Stimulated activated CD4-positive, alpha-beta T cell treated with anti-CD3 and anti-CD28 coated beads, TNF-alpha, amount 100 ng/mL, for 1 hour (primary cell): ENCODE measurements at places on chromosomes 6 and 20.

- DNase-seq = no peak
Measured at GRCh38 chr6:12258191-12258590, 32.0 kb upstream of the EDN1 start.

GRCh38 chr6:108762394-108762793, 85.8 kb upstream of the ARMC2 start:
- no peak for DNase-seq

DNA sequence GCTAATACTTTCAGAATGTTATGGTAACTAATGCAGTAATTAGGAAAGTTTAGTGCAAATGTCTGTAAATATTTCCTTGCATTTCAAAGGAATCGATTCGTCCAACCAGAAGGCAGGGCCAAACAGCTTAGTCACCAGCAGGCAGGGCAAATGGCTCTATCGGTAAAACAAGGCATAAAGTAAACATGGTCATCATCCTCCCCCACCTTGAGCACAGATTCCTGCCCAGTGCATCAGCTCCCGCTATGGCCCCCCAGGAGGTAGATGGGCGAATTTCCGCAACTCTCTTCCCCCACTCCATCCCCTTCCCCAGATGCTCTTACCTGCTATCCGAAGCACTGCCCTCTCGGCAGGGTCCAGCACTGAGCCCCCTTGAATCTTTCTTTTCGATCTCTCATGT, 103.8 kb upstream of the BEND6 start:
- no peak for DNase-seq

GRCh38 chr6:126040826-126041225, 54.5 kb downstream of the TRMT11 start:
- no peak for DNase-seq

- DNase-seq = no peak
Measured at GRCh38 chr6:116016846-116017545, 43.7 kb downstream of the FRK start.

GRCh38 chr6:29589423-29590048, 4.6 kb downstream of the OR2H2 start:
- no peak for DNase-seq

- DNase-seq = no peak
Measured at GRCh38 chr6:147126618-147127022, 77.6 kb upstream of the STXBP5 start.

- no peak for DNase-seq
Measured at GRCh38 chr20:24465730-24466129, 3.7 kb upstream of the SYNDIG1 start.

DNA sequence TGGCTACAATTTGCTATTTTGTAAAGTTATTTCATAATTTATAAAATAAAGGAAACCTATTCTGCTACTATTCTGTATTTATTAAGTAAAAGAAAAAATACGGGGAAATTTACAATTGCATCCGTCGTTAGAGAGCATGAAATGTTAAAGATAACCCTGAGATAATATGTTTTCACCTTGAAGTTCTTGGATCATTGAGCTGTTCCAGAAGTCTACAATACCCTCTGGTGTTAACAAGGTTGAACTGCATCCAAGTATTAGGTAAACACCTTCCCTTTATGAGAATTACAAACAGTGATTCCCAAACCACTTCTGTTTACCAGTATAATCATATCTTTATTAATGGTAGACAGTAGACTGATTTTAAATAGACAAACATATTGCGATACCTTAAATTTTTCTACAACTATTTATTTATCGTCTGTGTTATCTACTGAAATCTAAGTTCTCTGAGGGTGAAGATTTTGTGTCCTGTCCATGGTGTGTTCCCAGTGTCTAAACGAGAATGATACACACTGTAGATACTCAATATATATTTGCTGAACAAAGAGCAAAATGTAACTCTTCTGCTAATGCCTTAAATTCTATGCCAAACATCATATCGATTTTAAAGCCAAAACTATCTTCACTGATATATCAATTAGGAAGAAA, 28.2 kb downstream of the TBC1D32 start:
- no peak for DNase-seq

GRCh38 chr6:135505648-135506047, 8.1 kb upstream of the AHI1 start:
- no peak for DNase-seq

DNA sequence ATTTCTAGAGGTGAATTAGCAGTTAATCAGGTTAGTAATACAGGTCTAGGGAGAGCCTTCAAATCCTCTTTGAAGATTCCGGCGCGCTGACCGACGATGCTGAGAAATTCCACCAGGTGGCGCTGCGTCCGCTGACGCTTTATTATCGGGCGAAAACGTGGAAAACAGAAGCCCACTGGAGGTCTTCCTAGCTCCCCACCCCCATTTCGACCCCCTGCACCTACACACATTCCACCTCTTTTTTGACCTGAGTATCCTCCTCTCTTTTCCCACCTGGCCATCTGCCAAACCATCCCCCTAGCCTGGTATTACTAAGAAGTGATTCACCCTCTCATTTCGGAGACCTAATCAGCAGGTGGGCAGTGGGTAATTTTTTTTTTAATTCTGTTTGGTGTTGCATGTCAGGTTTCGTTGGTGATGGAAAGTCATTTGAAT, 65.4 kb upstream of the RIN2 start:
- DNase-seq = peak; percentile 35

GRCh38 chr6:46655803-46656202, 3.0 kb downstream of the SLC25A27 start:
- no peak for DNase-seq

DNA sequence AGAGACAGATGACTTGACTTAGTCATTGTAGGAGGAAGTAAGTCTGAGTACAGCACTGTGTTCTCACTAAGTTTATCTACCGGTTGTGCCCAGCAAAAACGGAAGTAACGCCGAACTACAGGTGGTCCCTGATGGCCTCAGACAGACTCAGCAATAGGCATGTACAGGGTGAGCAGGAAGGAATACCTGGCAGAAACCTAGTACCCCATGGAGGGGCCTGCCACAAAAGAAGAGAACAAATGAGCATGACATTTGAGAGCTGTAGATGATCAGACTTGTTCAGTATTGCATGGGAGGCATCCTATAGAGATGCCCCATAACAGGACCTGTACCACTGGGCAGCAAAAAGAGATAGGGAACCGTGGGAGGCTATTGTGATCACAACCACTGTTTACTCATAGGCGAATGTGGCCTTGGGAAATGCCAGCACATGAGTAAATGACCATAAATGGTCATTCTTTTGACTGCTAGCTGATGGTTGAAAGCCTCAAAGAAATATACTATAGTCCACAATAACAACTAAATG, 106.4 kb upstream of the TAB2 start:
- DNase-seq = no peak

- no peak for DNase-seq
Measured at GRCh38 chr6:14031516-14031915, 86.1 kb upstream of the CD83 start.

DNA sequence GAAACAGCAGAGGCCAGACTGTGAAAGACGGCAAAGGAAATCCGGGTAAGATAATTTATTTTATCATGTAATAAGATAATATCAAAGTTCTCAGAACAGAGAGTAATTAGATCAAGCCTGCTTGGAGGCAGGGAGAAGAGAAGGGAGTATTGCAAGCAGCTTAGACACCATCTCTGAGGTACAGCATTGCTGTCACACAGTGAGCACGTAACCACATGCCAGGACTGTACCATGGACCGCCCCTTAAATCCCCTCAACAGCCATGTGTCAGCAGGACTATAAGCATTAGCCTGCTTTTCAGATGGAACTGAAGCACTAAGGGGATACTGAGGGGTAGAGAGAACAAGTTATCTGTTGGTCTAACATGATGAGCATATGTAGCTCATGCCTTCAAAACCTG, 141.5 kb downstream of the C6orf118 start:
- no peak for DNase-seq

- no peak for DNase-seq
Measured at GRCh38 chr6:47485083-47485482, 7.5 kb downstream of the CD2AP start.

DNA sequence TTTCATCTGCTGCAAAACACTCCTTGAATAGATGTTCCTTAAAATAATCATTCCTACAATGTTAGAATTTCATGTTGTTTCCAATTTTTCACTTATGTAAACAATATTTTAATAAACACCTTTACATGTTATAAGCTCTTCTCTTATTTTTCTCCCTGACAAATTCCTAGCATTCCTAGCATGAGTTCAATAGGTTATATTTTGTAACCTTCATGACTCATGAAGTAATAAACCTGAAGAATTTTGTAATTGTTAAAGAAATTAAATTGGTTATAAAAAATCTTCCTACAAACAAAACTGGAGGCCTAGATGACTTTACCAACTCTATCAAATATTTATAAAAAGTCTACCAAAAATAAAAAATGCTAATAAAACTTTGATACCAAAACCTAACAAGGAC, 66.3 kb downstream of the NT5E start:
- DNase-seq = no peak

- no peak for DNase-seq
Measured at GRCh38 chr20:1121429-1121828, 3.0 kb downstream of the PSMF1 start.

DNA sequence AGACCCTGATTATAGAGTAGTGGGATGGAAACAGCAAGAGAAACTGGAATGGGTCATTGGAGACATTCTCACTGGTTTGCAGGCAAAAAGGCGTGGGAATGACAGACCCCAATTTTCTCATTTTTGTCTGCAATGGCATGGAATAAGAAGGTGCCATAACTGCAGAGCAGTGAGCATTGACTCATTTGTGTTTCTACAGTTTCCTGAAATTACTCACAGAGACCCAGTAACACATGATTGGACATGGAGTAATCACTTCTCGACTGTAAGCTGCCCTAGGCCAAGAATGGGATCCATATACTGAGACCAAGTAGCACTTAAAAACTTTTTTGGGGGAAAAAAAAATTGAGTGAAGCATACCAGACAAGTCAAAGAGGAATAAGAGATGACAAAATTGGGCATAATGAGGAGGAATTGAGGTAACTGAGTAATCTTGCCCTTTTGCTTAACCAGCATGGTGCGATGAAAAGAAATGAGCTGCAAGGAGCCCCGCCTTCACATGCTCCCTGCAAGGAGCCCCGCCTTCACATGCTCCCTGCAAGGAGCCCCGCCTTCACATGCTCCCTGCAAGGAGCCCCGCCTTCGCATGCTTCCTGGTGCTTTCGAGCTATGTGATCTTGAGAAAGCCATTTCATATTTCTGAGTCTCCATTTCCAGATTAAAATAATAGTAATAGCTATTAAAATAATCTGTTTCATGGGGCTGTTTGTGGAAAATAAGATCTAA, 44.1 kb downstream of the NHSL1 start:
- no peak for DNase-seq

DNA sequence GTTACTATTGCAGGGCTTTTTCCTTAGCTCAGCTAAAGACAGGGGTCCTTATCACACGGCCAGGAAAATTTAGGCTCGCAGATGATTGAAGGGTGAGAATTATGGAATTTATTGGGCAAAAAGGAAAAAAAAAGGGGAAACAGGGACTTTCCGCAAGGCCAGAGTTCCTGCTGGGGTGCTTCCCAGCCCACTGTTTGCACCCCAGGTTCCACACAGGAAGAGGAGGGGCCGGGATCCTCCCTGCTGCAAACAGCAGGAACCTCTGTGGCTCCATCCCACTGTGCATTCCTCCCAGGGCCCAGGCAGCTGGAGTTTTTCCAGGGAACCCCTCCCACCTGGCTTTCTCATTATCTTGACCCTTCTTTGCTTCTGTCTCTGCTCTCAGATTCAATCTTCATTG, 35.9 kb upstream of the IL20RA start:
- no peak for DNase-seq

DNA sequence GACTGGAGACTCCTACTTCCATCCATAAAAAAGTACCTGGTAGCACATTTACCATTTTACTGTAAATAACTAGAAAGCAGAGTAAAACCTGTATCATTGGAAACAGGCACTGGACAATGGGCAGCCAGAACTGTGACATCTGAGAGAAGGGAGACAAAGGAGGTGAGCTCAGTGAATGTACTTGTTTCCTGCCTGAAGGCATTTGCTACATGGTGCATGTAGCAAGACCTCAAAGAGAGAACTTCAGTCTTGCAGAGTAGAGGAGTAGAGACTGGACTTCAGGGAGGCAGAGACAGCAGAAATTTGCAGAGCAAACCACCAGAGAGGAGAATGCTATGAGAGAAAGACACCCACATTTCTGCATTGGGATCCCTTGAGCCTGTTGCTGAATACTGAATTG, 171.0 kb upstream of the CCN2 start:
- no peak for DNase-seq

DNA sequence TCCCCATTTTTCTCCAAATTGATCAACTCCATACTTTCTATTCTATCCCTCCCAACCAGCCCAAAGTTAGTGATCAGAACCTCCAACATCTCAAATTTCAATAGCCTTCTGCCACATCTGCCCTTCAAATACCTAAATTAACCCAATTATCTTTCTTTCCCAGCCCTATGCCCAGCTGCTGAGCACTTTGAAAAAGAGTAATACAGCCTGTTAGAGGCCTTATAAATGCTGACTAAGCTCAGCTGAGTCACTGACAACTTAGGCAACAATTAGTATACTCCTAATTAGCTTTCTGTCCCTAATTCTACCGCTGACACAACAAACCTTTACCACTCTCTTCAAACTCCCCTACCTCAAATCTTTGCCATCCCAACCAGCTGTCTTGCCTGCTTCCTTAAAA, 23.5 kb downstream of the RUNX2 start:
- no peak for DNase-seq

GRCh38 chr6:165266621-165267020, 42.8 kb downstream of the C6orf118 start:
- DNase-seq = no peak

GRCh38 chr6:132235596-132236280, 165.5 kb downstream of the MOXD1 start:
- DNase-seq = no peak

- DNase-seq = no peak
Measured at GRCh38 chr6:35427851-35428321, 24.3 kb upstream of the FANCE start.

DNA sequence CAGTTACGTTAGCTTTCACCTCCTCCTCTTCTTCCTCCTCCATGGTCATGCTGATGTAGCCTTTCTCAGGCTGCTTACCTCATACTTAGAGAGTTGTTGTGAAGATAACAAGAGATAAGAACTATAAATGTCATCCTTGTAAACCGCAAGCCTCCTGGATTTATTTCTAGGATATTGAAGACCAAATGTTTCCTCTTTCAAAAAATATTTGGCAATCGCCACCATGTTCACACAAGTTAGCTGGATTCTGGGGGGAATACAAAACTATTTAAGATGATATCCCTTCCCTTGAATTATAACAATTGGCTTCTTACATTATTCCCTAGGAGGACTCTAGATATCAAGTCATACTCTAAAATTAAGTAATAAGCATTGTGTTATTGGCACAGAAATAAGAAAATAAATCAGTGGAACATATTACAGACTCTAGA, 99.8 kb upstream of the PLEKHG1 start:
- DNase-seq = no peak
